ENCODE measurements at places on chromosomes 11 and 22.

DNA sequence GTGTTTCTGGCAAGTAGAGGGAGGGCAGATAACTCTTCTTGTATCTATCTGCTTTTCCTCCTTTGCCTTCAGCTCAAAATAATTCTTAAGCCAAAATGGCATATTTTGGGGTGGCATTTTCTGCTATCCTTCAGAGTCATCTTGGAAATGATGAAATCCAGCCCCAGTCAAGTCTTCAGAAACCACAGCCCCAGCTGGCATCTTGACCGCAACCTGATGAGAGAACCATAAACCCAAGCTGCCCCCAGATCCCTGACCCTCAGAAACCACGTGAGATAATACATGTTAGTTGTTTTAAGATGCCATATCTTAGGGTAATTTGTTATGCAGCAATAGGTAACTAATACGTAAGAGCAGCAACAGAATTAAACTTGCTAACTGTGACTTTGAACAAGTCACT is 15.1 kb upstream of the PAMR1 start:
- no peak for DNase-seq

- DNase-seq: no peak
Measured at GRCh38 chr22:35743326-35743860, 25.7 kb downstream of the APOL5 start.

DNA sequence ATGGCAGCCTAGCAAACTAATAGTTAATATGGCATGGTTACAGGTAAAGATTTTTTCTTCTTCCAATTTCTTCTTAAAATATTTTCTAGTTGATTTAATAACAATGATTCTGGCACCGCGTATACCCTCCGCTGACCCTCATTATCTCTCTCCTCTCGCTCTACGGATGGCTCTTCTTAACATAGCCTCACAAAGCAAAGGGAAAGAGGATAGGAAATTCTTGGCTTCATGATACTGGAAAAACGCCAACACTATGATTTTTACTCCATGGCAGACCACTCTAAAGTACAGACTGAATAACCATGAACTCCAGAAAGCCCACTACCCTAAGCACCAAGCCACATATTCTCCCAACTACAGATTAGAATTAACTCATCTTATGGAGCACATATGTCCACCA is 6.1 kb downstream of the PI4KA start:
- no peak for DNase-seq

GRCh38 chr22:39725351-39726035 is 154.9 kb downstream of the CACNA1I start:
- DNase-seq: no peak

DNA sequence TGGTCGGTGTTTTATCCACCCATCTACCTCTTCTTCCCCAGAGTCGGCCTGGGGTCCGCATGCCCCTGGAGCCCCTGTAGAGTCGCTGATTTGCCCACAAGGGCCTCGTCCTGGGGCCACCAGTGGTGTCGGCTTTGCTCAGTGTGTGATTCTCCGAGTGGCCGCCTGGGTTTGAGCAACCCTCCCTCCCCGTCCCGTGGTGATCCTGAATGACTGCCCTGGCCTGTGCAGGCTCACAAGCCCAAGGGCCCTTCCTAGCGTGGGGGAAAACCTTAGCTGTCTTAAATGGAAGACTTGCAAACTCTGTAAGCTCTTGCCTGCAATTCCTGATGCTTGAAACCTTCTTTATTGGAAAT is 128.3 kb downstream of the OSBP2 start:
- DNase-seq: no peak

- DNase-seq: no peak
Measured at GRCh38 chr11:11570823-11571222, 51.0 kb downstream of the GALNT18 start.

GRCh38 chr11:116384407-116384806 is 388.4 kb downstream of the BUD13 start:
- no peak for DNase-seq

GRCh38 chr11:61890529-61891330 is 615 bp downstream of the FADS3 start:
- DNase-seq: no peak

GRCh38 chr11:35290876-35291275 is 128.5 kb downstream of the SLC1A2 start:
- no peak for DNase-seq
